ENCODE measurements at places on chromosomes 16 and 17. TPM values are rescaled to one million over a fixed set of nuclear protein-coding genes. Genes with fewer than 3 reads are reported as not detected.

Gene SLC16A6
- total RNA-seq: 3.1 TPM

Gene KLHL11
- total RNA-seq: 47.0 TPM

Gene ZFP3
- total RNA-seq: 1.7 TPM

Gene CDR2
- 58.5 TPM for total RNA-seq

Gene CD300A
- under 0.01 TPM for total RNA-seq

Gene CSF3
- 1.3 TPM for total RNA-seq

Gene EFCAB5
- total RNA-seq: 0.85 TPM

Gene SDR42E2
- not detected for total RNA-seq

Gene SEC14L5
- not detected for total RNA-seq

Gene KRT14
- 0.38 TPM for total RNA-seq

Gene HCRT
- not detected for total RNA-seq

Gene MYH2
- total RNA-seq: not detected

Gene TLCD2
- 2.0 TPM for total RNA-seq

Gene CLDN7
- 1.7 TPM for total RNA-seq

Gene ITGB4
- 0.38 TPM for total RNA-seq

Gene MPO
- 0.58 TPM for total RNA-seq

Gene IGSF6
- total RNA-seq: not detected

Measured in regular cardiac myocyte (primary cell).